ENCODE measurements at places on chromosomes 16 and 17.

DNA sequence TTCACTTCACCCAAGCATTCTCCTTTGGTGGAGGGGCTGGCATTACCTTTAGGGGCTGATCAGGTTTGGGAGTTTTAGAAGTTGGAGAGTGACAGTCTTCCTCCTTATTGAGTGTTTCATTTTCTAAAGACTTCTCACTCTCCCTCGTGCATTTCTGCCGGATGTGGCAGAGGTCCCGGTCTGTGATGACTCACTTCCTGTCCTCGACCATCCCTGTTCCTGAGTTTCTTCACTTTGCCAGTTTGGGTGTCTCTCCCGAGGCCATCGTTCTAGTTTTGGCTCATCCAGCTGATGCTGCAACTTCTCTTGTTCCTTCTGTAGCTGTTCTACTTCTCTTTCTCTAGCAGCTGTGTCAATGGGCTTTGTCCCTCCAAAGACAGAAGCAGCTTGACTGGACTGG, 104.3 kb downstream of the PHKB start:
- DNase-seq, result no peak

- DNase-seq, result no peak
Observed at GRCh38 chr17:15649861-15650421, 30.4 kb upstream of the FBXW10B start.

- no peak for DNase-seq
Observed at GRCh38 chr17:42345396-42346073, 42.7 kb downstream of the STAT3 start.

- DNase-seq, result no peak
Observed at GRCh38 chr17:45730192-45730591, 53.9 kb upstream of the CRHR1 start.

GRCh38 chr16:76956841-76957240, 234.1 kb upstream of the MON1B start:
- no peak for DNase-seq

GRCh38 chr16:46822270-46822669, 8.7 kb downstream of the C16orf87 start:
- DNase-seq, result no peak
